NCI-H187 (cell line): ENCODE measurements at places on chromosomes 6 and 20.

GRCh38 chr6:72798196-72798595 lies 176.3 kb downstream of the KCNQ5 start:
- DNase-seq, result no peak

- no peak for DNase-seq
These were observed 38.9 kb downstream of the SNRNP48 start for GRCh38 chr6:7628909-7629308.

- no peak for DNase-seq
These were observed 59.9 kb downstream of the HTR1B start for GRCh38 chr6:77403424-77403823.

DNA sequence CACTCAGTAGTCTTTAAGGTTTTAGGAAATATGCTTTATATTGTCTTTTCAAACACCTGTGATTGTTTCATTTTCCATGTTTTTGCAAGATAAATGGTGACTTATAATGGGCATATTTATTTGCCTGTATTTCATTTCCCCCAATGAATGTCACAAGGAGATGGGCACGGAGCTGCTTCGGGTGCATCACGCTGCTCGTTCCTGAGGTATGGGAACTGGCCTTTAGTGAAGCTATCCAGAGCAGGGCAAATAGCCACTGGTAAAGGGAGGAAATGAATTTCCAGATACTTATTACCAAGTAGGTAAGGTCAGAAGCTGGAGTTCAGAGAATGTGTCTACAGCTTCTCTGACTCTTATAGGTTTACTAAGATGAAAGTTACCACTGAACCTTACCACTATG lies 3.7 kb downstream of the POU3F2 start:
- DNase-seq, result no peak

DNA sequence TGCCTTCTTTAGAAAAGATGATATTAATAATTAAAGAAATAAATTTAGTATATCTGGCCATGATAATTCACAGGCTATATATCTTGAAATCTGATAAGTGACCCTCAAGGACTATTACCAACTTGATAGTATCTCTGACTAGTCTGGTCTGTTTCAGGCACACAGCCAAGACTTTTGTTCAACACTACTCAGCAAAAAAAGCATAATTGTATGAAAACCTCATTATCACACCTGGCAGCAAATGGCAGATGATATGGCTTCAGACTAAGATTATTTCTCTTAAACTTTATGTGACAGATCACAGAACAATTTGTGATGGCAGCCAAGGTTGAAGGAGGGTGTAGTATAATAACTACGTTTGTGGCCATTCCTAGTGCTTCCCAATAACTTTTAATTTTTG lies 114.7 kb downstream of the RWDD2A start:
- DNase-seq, result no peak

DNA sequence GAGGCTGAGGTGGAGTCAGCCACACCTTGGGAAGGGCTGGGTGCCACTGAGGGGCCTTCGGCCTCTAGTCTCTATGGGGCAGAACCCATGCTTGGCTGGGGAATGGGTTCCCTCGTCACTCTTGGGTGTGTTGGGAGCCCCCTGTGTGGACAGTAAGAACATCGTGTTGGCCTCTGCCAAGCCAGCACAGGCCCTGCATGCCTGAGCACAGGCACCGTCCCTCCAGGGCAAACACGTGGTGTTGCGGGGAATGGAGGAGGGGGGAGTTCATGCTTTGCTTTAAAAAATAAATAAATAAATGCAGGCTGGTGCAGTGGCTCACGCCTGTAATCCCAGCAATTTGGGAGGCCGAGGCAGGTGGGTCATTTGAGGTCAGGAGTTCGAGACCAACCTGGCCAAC lies 63.0 kb downstream of the EZR start:
- DNase-seq, result no peak

- no peak for DNase-seq
These were observed 608 bp upstream of the EIF2S2 start for GRCh38 chr20:34112600-34113101.

DNA sequence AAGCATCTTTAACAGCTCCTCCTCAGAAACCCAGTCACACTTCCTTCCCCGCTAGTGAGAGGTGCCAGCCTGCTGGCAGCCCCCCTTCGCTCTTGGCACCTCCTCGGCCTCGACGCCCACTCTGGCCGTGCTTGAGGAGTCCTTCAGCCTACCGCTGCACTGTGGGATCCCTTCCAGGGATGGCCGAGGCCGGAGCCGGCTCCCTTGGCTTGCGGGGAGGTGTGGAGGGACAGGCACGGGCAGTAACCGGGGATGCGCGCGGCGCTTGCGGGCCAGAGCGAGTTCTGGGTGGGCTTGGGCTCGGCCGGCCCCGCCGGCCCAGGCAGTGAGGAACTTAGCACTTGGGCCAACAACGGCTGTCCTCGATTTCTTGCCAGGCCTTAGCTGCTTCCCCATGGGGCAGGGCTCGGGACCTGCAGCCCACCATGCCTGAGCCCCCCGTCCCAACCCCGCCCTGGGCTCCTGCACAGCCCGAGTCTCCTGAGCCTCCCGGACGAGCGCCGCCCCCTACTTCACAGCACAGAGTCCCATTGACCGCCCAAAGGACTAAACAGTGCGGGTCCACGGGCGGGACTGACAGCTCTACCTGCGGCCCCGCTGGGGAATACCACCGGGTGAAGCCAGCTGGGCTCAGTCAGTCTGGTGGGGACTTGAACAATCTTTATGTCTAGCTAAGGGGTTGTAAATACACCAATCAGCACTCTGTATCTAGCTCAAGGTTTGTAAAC lies 51.6 kb downstream of the RIOK1 start:
- DNase-seq, result no peak
